CD4-positive, alpha-beta T cell (primary cell): ENCODE measurements at places on chromosomes 4 and X.
A peak's percentile ranks its signal among the peaks of the same experiment; 100 is the strongest.

- no peak for DNase-seq
Observed at GRCh38 chrX:149982310-149982709, 44.0 kb upstream of the EOLA2 start.

- no peak for DNase-seq
Observed at GRCh38 chr4:102493794-102494193, 7.4 kb upstream of the NFKB1 start.

DNA sequence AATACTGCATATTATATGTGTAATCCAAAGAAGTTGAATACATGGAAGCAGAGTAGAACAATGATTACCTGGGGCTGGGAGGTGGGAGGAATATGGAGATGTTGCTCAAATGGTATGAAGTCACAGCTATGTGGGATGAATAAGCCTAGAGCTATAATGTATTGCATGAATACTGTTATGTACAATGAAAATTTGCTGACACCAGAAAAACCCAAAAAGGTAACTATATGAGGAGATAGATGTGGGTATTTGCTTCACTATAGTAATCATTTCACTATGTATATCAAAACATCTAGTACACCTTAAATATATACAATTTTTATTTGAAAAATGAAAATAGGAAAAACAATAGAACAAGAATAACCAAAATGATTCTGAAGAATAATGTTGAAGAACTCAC, 11.2 kb downstream of the PAGE3 start:
- DNase-seq, result no peak

DNA sequence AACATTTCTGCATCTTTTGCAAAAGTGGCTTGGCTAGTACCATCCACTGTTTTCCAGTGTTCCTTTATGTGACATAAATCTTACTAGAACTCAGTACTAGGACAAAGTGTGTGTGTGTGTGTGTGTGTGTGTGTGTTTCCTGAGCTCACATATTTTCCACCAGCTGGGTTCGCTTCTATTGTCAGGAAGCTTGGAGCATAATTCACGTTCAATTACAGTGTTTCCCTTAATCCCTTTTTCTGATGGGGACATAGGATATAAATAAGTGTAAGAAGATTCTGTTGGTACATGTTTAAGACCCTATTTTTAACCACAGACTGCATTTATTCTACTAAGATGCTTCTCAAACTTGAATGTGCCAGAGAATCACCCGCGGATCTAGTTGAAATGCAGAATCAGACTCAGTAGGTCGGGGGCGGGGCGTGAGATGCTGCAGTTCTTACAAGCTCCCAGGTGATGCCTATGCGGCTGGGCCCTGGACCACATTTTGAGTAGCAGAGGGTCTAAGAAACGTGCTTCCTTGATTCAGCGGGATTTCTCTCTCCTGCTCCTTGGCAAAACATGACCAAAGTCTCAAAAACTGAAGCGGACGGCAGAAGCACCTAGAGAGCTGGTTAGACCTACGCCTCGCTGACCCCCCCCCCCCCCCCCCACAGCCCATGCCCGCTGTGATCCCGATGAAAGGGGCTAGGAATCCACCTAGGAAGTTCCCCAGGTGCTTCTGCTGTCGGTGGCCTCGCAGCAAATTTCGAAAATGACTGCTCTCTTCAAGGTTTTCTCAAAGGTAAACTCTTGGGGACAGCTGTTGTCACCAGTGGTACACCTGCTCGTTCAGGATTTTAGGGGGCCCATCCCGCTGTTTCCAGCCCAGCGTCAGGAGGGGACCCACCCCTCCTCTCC, 797 bp downstream of the CD99L2 start:
- peak; percentile 63 for DNase-seq

- no peak for DNase-seq
Observed at GRCh38 chr4:151034829-151035228, 19.7 kb upstream of the LRBA start.

GRCh38 chrX:47683184-47683828, 24.3 kb upstream of the UXT start:
- no peak for DNase-seq

DNA sequence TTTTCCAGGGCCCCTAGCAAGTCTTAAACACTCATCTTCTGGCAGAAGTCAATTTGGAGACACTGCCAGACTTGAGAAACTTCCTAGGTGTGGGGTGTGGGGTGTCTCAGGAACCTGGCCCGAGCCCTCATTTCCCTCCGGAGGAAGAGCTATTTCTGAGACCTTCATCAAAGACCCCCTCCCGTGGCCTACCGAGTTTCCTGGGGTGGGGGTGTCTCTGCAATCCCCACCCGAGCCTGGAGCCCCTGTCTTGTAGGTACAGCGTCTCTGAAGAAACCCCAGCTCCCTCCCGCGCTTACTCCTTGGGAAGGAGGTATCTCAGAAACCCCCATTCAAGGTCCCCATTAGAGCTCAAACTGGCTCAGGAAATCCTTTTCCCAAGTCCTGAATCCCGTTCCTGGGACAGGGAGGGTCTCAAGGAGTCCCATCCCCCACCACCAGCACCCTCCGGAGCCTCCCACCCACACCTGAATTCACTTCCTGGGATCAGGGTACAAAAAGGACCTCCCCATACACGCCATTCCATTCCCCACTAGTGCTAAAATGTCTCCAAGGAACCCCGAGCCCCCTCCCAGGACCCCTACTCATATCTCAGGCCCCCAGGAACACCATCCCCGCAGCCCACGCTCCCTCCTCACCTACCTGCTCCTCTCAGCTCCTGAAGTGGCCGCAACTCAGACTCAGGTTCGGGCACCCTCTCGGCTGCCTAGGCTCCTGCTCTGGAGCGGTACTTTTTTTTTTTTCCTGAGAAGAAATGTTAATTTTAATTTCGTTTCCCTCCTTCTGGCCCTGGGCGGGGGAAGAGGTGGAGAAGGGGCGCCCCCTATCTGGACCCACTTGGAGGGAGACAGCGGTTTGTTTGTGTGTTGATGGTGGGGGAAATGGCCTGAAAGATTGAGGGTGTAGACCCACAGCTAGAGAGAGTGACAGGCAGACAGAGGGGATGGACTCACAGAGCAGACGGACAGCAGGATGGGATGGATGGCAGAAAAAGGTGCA, 1.1 kb downstream of the SLC38A5 start:
- DNase-seq, result peak; percentile 32

DNA sequence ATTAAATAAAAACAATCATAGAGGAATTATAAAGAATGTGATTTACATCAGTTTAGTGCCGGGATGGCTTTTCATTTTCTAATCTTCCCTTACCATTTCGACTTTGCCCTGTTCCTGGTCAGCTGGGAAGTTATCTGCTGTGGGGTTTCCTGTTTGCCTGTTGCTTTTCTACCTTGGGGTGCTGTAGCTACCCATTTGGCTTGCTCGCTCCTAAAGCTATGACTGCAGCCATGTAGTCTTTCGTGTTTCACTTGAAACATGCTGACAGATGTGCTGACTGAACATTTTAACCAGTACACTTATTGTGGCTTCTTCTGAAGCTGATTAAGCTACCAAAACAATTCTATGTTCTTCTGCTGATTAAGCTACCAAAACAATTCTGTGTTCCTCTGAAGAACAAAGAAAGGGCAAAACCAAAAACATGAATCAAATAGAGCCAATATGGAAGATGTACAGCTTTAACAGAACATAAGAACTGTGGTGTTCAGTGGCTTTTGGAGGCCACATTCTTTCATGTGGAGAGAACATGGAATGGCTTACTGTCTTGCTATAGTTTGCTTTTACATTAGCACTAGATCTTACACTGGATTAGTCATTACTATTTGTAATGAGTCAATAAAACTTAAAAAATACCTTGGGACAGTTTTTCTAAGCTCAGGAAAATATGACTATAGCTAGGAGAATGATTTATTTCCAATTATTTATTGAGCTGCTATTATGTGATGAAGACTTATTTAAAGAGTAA, 440.4 kb downstream of the SPRY1 start:
- DNase-seq, result no peak

- no peak for DNase-seq
Observed at GRCh38 chr4:41175794-41176193, 38.5 kb downstream of the APBB2 start.

- DNase-seq, result no peak
Observed at GRCh38 chr4:40121515-40121914, 64.9 kb downstream of the N4BP2 start.

GRCh38 chrX:50798783-50799182, 15.2 kb downstream of the SHROOM4 start:
- DNase-seq, result no peak

DNA sequence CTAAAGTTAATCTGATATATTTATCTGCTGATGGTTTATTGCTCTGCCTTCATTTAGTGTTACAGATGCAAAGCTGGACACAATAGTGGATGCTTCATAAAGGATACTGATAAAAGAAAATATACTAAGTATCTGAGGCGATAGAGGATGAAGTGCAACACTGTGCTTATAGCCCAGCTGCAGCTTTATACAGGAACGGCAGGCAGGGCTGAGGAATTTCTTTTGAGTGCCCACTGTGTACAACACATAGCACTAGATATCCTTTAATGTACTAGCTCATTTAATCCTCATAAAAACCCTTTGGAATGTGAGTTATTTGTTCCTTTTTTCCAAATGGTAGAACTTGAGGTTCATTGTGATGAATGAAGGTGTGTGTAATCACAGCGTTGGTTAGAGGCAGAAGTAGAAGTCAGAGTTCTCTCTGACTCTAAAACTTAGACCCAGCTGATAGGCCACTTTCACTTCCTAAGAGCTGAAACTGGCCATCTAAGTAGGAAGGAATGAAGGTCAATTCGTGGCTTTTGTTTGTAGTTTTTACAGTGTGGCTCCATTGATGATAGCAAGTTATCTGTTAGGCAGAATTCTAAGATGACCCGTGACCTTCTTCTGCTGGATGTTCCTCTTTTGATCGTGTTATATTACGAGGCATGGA, 138.0 kb downstream of the VEGFC start:
- DNase-seq, result no peak

DNA sequence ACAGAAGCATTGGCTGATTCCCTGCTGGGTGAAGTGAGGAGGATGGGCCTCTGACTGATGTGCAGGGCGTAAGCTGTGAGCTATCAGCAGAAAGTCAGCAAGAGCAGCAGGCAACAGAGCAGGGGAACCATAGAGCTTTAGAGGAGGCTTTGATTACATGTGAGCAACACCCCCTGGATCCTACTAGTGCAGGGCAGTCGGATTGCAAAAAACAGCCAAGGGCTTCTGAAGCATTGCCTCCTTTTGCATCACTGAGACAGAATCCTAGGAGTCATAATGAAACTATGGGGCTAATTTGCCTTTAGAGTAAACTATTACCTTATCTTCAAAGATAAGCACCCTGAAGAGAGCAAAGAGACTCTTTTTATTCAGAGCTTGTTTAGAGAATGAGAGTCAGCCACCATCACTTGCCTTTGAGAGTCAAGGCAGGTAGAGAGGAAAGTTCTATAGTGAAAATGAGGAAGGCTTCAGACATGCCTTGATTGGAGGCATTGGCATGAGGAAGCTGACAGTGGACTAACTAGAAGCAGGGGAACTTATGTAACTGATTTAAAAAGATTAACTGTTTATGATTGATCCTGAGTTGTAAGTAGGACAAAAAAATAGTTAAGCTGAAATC, 420.3 kb downstream of the PDHA2 start:
- no peak for DNase-seq

- no peak for DNase-seq
Observed at GRCh38 chr4:25060241-25060962, 29.7 kb upstream of the LGI2 start.

GRCh38 chr4:38411092-38411491, 252.9 kb upstream of the KLF3 start:
- DNase-seq, result no peak

GRCh38 chrX:42602136-42602535, 175.8 kb downstream of the PPP1R2C start:
- DNase-seq, result no peak

- no peak for DNase-seq
Observed at GRCh38 chr4:42149004-42149403, 3.5 kb downstream of the BEND4 start.

DNA sequence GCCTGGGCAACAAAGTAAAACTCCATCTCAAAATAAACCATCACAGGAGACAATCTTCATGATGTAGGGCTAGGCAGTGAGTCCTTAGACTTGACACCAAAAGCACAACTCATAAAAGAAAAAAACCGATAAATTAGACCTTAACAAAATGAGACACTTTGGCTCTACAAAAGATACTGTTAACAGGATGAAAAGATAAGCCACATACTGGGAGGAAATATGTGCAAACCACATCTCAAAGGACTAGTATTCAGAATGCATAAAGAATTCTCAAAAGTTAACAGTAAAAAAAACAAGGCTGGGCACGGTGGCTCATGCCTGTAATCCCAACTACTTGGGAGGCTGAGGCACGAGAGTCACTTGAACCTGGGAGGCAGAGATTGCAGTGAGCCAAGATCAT, 13.2 kb downstream of the EFHC2 start:
- DNase-seq, result no peak

DNA sequence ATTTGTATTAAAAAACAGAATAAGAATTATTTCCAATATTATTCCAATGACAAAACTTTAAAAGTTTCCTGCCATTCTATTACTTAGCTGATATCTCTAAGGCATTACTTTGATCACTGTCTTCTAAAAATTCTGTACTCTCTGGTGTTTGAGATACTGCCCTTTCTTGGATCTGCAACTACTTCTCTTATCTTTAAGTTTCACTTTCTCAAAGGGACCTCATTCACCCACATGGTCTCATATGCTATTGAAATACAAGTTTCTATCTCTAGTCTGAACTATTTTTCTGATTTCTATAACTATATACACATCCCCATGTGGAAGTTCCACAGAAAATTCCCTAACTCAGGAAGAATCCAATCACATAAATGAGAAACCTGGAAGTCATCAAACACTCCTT, 22.2 kb downstream of the TMPRSS11E start:
- DNase-seq, result no peak

DNA sequence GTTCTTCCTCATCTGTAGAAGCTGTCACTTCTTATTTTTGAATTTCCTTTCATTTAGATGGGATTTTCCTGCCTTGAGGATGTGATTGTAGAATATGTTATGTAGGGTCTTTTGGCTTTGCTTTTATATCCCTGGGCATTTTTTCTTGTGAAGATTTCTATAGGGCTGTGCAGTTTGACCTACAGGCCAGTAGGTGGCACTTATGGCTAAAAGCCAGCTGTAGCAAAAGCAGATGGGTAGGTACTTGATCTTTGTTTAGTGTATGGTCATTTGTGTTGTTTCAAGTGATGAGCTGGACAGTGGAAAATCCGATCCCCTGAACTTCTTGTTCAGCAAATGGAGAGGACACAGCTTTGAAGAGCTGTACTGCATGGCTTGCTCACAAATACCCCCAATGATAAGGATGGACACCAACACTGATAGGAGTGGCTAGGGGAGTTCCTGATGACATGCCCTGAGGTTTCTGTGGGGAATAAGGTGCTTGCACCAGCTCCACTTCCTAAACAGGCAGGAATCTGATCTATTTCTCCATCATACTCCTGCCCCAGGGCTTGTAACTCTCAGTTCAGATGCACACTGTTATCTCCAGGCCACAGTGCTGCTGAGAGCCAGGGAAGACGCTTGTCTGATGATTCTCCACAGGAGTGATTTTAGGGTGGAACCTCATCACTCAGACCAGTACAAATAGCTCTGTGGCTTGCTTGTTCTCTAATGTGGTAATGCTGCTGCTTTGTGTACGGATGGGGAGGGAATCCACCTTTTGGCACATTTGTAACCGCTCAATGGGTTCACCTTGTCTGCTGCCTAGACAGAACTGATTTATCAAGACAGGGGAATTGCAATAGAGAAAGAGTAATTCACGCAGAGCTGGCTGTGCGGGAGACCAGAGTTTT, 417.1 kb upstream of the MAGEB16 start:
- no peak for DNase-seq
